Skeletal muscle cell (primary cell): ENCODE measurements at places on chromosomes 5 and 9.

GRCh38 chr5:111983459-111983858, 226.5 kb upstream of the NREP start:
- no peak for DNase-seq

- no peak for DNase-seq
Measured at GRCh38 chr5:23208959-23209431, 298.4 kb upstream of the PRDM9 start.

DNA sequence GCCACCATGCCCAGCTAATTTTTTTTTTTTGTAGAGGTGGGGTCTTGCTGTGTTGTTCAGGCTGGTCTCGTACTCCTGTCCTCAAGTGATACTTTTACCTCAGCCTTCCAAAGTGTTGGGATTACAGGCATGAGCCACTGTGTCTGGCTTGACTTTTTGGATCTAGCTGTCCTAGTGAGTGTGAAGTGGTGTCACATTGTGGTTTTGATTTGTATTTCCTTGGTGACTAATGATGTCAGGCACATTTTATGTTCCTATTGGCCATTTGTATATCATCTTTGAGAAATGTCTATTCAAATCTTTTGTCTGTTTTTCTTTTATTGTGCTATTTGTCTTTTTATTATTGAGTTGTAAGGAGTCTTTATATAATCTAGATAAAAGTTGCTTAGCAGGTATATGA, 53.5 kb upstream of the MCCC2 start:
- no peak for DNase-seq

DNA sequence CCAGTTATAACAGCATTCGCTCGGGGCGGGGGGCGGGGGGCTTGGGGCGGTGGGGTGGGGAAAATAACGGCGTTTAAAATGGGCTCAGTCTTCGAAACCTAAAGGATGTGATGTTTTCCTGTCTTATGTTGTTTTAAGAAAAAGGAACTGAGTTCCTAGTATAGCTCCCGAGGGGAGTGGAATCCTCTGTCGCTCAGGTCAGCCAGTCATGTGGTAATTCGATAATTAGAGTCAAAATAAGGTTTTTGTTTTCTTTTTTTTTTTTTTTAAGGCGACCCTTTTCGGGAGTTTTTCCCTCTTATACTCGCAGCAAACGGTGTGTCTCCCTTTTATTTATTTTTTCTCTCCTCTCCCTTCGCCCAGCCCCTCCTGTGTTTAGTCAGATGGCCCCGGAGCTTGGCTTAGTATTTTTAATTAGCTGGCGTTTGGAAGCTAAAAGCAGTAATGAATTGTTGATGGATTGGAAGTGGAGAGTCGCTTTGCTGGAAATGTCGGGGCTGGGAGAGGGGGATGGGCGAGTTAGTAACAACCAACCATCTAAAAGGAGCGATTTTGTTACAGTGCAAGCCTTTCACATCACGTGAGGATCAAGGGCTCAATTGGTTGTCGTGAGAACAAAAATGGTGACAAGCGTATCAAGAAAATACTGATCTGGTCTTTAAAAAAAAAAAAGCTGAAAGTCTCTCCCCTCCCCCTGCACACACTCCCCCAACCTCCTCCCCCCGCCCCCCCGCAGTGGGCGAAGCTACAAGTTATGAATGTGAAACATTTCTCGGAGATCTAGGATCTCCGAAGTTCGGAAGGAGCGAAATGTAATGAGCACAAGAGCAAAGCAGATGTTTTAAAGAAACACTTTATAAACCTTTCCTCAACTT, 714 bp upstream of the ZNF608 start:
- peak; percentile 94 for DNase-seq

DNA sequence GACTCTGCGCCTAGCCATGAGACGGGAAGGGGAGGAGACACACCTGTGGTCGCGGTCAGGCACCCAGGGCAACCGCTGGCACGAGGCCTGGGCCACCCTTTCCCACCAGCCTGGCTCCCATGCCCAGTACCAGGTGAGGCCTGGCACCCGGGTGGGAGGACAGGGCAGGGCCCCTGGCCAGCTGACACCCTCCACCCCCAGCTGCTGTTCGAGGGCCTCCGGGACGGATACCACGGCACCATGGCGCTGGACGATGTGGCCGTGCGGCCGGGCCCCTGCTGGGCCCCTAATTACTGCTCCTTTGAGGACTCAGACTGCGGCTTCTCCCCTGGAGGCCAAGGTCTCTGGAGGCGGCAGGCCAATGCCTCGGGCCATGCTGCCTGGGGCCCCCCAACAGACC, 5.0 kb downstream of the MAMDC4 start:
- DNase-seq = no peak

DNA sequence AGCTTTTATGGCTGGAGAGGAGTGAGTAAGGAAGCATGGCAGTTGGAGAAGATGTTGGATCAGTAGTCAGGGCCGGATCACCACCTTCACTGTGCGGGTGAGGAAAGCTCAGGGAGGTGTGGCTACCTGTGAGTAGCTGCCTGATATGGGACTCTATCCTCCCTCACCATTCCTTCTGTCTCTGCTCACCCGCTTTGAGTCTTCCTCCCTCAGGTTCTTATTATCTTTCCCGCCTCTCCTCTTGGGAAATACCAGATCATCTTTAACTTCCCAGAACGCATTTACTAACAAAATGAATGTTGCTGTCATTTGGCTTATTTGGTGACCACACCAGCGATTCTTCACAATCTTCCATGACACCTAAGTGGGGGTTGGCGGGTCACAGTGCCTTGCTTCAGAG, 140.7 kb upstream of the GPR151 start:
- no peak for DNase-seq

DNA sequence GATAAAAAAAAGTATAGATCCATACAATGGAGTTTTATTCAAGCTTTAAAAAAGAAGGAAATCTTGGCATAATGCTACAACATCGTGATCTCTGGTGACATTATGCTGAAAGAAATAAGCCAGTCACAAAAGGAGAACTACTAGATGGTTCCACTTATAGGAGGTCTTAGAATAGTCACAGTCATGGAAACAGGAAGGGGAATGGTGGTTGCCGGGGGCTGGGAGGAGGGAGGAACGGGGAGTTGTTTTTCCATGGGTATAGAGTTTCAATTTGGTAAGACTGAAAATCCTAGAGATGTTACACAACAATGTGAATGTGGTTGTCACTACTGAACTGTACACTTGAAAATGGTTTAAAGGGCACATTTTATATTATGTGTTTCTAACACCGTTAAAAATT, 94.5 kb downstream of the CFAP90 start:
- DNase-seq = no peak

DNA sequence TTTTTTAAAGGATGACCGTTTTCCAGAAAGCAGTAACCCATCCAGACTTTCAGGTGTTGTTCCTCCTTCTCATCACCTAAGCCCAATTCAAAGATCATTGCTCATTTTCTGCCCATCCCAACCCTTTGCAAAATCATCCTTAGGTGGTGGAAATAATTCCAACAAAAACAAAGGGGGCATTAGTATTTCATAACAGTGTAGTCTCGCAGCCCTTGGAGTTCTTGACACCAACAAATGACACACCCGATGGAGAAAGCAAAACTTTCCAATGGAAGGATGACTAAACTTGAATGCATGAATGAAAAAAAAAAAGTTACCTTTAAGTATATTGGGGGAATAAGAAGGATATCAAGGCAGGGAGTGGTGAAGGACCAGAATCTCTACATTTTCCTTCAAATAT, 117.0 kb downstream of the PAPPA start:
- DNase-seq = no peak

DNA sequence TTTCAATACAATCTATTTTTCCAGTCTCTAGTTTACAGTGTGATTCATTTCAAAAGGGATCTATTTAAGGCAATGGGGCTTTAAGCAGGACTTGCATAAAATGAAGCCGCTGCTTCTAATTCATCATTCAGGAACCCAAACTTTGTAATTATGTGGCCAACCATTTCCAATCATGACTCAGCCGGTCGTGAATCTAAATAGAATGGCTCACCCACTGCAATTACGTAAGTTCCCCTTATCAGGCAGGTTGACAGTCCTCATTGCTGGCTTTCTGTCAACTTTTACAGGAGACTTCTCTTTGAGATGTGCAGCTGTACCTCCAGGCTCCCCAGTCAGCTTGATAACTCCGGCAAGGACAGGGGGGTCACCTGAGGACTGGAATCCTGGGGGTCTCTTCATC, 152.8 kb upstream of the DAP start:
- peak; percentile 56 for DNase-seq

DNA sequence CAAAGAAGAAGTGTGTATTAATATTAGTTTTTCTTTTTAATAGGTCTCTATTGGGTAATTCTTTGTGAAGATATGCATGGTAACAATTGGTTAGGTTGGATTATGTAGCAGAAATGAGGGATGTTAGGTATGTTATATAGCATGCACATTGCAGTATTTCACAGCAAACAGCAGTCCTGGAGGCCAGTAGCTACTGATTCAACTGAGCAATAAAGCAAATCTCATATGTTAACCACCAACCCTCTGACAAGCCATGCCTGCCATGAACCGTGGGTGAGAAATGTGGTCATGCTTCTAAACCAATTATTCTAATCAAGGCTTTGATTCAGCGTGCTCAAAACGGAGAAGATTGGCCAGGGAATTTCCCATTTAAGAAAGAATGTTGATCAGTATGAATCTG, 313.0 kb upstream of the CDH6 start:
- DNase-seq = no peak

DNA sequence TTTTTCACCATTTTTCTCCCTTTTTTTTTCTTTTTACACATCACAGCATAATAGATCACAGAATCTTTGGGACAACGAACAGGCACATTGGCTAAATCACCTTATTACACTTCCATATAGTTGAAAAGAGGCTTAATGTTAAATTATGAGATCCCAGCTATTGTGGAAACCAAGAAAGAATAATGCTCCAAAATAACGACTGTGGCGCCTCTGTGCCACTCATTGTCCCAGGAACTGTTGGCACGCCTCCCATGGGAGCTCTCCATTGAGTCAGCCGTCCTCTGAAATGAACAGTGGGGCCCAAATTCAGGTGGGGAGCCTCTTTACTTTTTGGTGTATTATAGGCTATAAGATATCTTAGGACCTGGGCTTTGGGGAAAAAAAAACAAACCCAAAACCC, 82.2 kb upstream of the NFIB start:
- DNase-seq = no peak

GRCh38 chr5:60633341-60633740, 66.6 kb downstream of the DEPDC1B start:
- DNase-seq = peak; percentile 62

GRCh38 chr5:82820188-82820587, 257.0 kb downstream of the TMEM167A start:
- no peak for DNase-seq

GRCh38 chr9:133670466-133670865, 34.3 kb downstream of the DBH start:
- DNase-seq = no peak

GRCh38 chr5:9500193-9500592, 45.7 kb downstream of the SEMA5A start:
- DNase-seq = no peak

GRCh38 chr5:146079695-146080373, 25.5 kb downstream of the PLAC8L1 start:
- no peak for DNase-seq
